Breast epithelium (tissue), 4 donors: ENCODE measurements at places on chromosomes 5 and 9.

- no peaks in the 10 kb centered on the region for H3K4me1 ChIP-seq
- no peak overlapping the region for H3K4me3 ChIP-seq
- no peak for DNase-seq
- H3K36me3 ChIP-seq: no peaks in the 10 kb centered on the region
- no peak overlapping the region for H3K27ac ChIP-seq
Observed at GRCh38 chr5:112511920-112512319, 92.8 kb upstream of the EPB41L4A start.

- H3K36me3 ChIP-seq: no peaks in the 10 kb centered on the region
- H3K4me1 ChIP-seq: no peaks in the 10 kb centered on the region
- H3K4me3 ChIP-seq: no peak overlapping the region
- H3K27me3 ChIP-seq: no peaks in the 10 kb centered on the region
- H3K27ac ChIP-seq: no peak overlapping the region
- no peak for DNase-seq
Observed at GRCh38 chr9:73180403-73180802, 28.7 kb downstream of the ANXA1 start.

- H3K4me3 ChIP-seq: peak overlapping the region; percentile 84
- H3K27ac ChIP-seq: peak overlapping the region; percentile 85
- DNase-seq: no peak
- no peaks in the 10 kb centered on the region for H3K4me1 ChIP-seq
- no peaks in the 10 kb centered on the region for H3K27me3 ChIP-seq
Observed at GRCh38 chr9:38066197-38066913, 2.7 kb downstream of the SHB start.

DNA sequence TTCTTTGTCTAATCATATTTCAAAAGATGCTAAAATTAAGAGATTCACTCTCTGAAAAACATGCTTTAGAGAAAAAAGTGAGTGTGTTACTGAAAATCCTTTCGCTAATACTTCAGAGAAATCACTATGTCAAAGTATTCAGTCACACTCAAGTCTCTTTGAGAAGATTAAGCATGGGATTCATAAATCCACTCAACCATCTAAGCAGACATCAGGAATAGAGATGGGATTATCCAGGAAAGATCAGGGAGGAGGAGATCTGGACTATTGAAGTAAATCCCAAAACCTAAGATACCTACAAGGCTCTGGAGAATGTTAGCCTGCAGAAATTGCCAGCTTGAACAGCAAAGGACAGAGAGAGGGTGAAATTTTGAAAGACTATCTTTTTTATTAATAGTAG lies 317.2 kb upstream of the ACO1 start:
- H3K4me1 ChIP-seq: no peaks in the 10 kb centered on the region
- no peaks in the 10 kb centered on the region for H3K27me3 ChIP-seq
- no peaks in the 10 kb centered on the region for H3K36me3 ChIP-seq
- no peak for DNase-seq
- no peak overlapping the region for H3K27ac ChIP-seq

GRCh38 chr5:26388976-26389375 lies 649.4 kb downstream of the CDH9 start:
- no peaks in the 10 kb centered on the region for H3K4me1 ChIP-seq
- no peaks in the 10 kb centered on the region for H3K27me3 ChIP-seq
- no peak overlapping the region for H3K4me3 ChIP-seq

DNA sequence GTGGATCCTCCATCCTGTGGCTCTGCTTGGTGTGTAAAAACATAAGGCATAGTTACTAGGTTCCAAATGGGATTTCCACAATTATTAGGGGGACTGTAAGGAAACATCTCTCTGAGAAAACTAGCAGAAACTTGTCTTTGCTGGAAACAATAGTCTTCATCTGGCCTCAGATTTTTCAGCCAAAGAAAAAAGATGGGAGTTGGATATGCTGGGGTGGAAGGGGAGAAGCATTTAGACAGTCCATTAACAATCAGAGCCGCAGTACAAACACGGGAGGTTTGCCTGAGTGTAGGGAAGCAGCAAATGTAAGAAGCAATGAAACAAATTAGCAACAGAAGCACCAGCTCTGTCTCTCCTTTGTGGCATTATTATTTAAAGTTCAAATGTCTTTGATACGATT lies 402.7 kb upstream of the ZNF608 start:
- no peaks in the 10 kb centered on the region for H3K27me3 ChIP-seq
- no peak overlapping the region for H3K27ac ChIP-seq

DNA sequence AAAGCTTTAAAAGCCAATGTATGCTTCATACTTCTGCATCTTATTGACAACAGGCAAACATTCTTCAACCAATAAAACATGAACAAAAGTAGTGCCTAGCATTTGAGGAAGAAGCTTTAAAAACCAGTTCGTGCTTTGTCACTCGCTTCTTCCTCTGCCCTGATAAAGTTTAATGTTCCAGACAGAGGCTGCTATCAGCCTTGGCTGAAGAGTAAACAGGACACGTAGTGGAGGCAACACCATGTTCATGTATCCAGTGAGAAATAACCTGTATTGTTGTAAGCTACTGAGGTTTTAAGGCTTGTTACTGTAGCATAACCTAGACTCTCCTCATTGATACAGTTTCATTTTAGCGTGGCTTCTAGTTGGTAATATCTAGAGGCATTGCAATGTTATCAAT lies 3.2 kb upstream of the FUBP3 start:
- H3K4me1 ChIP-seq: peaks cover 5% of the 10 kb centered on the region
- H3K27ac ChIP-seq: no peak overlapping the region
- H3K36me3 ChIP-seq: no peaks in the 10 kb centered on the region

- H3K4me1 ChIP-seq: no peaks in the 10 kb centered on the region
- no peak for DNase-seq
- no peaks in the 10 kb centered on the region for H3K36me3 ChIP-seq
- no peaks in the 10 kb centered on the region for H3K27me3 ChIP-seq
Observed at GRCh38 chr5:38796742-38797108, 49.1 kb upstream of the OSMR start.

DNA sequence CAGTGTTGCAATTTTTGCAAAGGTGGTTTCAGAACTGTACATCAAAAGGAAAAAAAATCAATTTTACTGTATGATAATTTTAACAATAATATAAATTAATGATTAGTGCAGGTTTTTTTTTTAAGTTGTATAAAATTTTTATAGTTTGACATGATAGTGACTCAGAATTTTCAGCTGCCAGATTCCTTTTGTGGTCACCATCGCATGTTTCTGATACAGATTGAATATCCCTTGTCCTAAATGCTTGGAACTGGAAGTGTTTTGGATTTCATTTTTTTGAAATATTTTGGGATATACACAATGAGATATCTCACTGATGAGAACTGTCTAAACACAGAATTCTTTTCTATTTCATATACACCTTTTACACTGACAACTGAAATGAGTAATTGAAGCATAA lies 361.3 kb downstream of the RAB3C start:
- no peak for DNase-seq
- no peaks in the 10 kb centered on the region for H3K4me1 ChIP-seq
- H3K4me3 ChIP-seq: no peak overlapping the region
- no peaks in the 10 kb centered on the region for H3K36me3 ChIP-seq
- no peak overlapping the region for H3K27ac ChIP-seq

DNA sequence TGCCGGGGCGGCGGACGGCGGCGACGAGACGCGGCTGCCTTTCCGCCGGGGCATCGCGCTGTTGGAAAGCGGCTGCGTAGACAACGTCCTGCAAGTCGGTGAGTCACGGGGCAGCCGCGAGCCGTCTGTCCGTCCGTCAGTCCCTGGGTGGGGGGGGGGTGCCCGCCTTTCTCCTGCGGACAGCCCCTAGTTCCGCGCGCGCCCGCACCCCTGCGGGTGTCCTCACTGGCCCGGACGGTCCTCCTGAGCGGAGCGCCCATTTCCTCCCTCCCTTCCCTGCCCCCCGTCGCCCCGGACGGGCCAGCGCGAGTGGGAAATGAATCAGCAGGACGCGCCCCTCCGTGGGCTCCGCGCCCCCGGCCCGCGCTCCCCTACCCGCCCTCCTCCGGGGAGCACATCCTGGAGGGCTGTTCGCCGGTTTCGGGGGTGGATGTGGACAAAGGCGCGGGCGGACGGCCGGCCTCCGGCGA lies 828 bp downstream of the ZSWIM6 start:
- no peaks in the 10 kb centered on the region for H3K27me3 ChIP-seq
- H3K27ac ChIP-seq: peak overlapping the region; percentile 89
- peak overlapping the region; percentile 95 for H3K4me3 ChIP-seq

- no peaks in the 10 kb centered on the region for H3K4me1 ChIP-seq
- H3K27ac ChIP-seq: no peak overlapping the region
- no peak for DNase-seq
- H3K36me3 ChIP-seq: no peaks in the 10 kb centered on the region
Observed at GRCh38 chr5:171712616-171713015, 73.0 kb upstream of the SMIM23 start.

DNA sequence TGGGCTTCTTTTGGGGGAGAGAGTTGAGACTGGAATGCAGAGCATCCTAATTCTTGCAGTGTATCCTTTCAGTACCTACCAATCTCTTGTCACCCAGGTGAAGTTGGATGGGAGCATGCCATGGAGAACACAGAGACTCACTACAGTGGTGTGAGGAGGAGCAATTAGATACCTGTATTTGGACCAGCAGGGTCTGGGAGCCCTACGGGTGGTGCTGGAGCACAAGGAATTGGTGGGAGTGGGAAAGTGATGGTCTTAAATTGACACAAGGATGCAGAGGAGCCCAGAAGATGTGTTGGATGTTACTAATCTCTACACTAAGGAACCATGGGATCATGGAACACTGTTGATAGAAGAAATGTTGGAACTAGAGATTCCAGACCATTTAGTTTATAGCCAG lies 212.7 kb downstream of the CHSY3 start:
- no peak overlapping the region for H3K4me3 ChIP-seq
- no peaks in the 10 kb centered on the region for H3K4me1 ChIP-seq
- no peaks in the 10 kb centered on the region for H3K27me3 ChIP-seq
- H3K36me3 ChIP-seq: no peaks in the 10 kb centered on the region

GRCh38 chr9:37302277-37302676 lies 120.2 kb upstream of the GRHPR start:
- no peaks in the 10 kb centered on the region for H3K4me1 ChIP-seq
- H3K27ac ChIP-seq: no peak overlapping the region
- DNase-seq: no peak
